ENCODE measurements at places on chromosomes 3 and 15.

- no peak for DNase-seq
These were observed 37.5 kb downstream of the FEM1B start for GRCh38 chr15:68315035-68315434.

DNA sequence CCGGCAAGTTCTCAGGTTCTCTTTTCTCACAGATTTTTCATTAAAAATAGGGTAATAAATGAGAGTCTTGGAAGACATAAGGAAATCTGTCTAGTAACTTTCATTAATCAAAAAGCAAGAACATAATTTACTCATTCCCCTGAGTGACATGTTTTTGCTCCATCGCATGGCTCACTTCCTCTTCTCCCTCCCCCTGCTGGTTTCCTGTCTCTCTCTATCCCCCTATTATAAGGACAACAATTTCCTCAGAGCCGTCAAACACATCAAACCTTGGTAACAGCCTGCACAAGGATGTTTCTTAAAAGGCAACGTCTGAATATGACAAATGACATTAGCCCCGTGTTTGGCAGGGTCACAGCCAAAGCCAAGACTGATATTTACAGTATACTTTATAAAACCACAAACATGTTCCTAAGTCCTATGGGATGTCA lies 1149.6 kb downstream of the IGSF11 start:
- DNase-seq, result no peak

- DNase-seq, result no peak
These were observed 207.2 kb downstream of the ZBTB20 start for GRCh38 chr3:114939920-114940319.

GRCh38 chr3:30622790-30623189 lies 16.4 kb downstream of the TGFBR2 start:
- no peak for DNase-seq

GRCh38 chr3:132625613-132626012 lies 28.5 kb downstream of the ACKR4 start:
- no peak for DNase-seq

DNA sequence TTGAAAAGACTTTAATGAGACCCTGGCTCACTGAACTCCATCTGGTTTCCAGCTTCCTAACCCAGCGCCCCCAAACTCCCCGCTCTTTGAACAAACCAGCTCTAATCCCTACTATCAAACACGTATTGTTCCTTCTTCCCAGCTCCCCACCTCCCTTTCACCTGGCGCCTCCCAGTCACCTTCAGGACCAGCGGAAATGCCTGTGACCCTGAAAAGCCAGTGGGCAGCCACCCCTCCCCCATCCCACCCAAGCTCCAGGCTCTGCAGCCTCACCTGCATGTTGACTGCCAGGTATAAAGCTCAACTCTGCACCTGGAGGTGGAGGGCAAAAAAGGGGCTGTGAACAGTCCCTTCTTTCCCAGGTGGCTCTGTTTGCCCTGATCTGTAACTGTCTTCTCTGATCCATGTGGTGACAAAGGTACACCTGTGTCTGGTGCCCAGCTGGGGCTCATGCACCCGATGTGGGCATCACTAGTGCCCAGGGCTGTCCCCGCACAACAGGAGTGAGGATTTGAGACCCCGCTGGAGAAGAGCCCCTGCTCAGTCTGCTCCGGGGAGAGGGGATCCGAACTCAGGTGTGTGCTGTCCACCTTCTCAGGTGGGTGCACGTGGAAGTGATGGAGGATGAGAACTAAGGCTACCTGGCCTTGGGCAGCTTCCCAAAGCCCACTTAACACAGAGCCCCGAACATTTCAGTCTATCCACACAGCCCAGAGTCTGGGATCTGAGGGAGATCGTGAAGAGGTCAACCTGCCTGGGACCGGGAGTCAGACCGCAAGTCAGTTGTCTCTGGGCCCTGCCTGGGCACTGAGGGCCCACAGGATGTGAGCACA lies 128.9 kb downstream of the NSMCE3 start:
- no peak for DNase-seq

- DNase-seq, result no peak
These were observed 14.1 kb downstream of the APH1B start for GRCh38 chr15:63291507-63291906.

DNA sequence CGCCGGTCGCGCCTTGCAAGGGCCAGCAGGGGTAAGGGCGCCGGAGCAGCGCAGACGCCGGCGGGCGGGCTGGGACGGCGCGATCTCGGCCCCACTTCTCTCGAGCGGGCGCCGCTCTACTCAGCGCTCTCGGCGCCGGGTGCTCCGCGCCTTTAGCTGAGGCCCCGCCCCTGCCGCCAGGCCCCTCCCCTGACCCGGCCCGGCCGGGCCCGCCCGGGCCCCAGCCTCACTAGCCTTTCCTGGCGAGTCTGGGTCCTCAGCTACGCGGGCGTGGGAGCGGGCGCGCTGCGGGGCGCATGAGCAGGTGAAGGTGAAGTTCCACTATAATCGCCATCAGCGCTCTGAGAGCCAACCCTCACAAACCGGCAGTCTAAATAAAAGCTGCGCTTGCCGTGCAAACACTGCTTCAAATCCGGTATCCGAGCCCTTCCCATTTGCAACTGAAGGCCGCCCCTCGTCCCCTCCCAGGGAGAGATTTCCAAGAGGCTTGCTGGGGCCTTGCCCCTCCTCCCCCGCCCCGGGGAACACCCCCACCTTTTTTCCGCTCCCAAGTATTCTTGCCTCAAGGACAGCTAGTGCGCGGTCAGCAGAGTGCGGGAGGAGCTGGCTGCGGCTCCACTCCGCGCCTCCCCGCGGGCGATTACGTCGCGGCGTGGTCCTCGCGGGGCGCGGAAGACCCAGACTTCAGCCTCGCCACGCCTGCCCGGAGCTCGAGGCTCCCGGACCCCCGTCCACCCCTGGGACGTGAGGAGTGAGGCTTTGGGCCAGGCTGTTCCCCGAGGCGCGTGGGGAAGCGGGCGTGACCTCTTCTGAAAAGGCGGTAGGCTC lies at the start of gene RPP25:
RPP25 (minus strand) TSS at position 125 of the 828 bp plus-strand sequence. CDS start 189 bp downstream, outside the sequence.
- DNase-seq, result peak; percentile 72

DNA sequence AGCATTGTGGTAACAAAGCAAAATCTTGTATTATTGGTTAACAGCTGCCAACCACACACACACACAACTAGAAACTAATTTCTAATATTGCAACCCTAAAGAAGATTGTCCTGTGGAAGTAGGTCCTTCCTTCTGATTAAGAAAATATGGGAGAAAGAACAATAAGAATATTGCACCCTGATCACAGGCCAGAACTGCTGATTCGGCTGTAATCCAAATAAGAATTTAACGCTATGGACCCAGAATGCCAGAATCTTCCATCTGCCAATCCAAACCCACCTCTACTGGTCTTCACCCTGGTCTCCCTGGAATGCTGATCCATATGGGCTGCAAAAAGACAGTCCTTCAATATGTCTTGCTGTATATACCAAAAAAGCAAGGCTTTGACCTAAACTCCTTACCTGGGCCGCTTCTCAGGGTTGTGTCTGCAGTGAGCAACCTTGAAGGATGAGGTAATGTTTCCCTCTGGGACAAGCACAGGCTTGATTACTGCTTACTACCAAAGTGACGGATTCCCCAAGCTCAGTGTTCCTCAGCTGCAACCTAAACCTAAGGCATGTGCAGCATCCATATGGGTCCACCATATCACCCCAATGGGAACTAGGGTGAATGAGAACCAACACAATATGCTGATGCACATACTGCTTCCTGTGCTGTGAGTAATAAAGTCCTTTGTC lies 8.0 kb downstream of the CCDC14 start:
- DNase-seq, result no peak

GRCh38 chr3:52193065-52193464 lies 4.9 kb upstream of the ALAS1 start:
- no peak for DNase-seq

- no peak for DNase-seq
These were observed 238.1 kb downstream of the CPNE4 start for GRCh38 chr3:131796558-131797198.

DNA sequence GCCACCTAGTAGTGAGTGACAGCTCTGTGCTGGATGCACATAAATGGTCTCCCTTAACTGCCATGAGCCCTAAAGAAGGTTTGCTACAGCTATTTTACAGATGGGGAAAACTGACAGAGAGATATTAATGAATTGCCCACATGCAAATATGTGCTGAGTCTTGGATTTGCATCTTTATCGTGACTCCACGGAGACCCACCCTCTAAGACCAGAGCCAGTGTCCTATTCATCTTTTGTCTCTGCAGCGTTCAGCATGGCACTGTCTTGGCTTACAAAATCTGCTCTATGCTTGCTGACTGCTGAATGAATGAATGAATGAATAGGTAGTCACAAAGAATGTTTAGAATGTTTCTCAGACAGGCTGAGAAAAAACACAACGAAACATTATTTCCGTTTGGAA lies 48.3 kb downstream of the BTD start:
- no peak for DNase-seq

DNA sequence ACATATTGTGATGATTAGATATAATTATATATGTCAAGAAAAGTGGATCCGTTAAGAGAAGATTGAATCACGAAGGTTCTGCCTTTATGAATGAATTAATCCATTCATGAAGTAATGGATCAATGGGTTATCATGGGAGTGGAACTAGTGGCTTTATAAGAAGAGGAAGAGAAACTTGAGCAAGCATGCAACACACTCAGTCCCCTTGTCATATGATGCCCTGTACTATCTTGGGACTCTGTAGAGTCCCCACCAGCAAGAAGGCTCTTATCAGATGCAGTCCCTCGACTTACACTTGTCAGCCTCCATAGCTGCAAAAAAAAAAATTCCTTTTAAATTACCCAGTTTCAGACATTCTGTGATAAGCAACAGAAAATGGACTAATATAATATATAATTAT lies 301.9 kb downstream of the RAP2B start:
- no peak for DNase-seq

DNA sequence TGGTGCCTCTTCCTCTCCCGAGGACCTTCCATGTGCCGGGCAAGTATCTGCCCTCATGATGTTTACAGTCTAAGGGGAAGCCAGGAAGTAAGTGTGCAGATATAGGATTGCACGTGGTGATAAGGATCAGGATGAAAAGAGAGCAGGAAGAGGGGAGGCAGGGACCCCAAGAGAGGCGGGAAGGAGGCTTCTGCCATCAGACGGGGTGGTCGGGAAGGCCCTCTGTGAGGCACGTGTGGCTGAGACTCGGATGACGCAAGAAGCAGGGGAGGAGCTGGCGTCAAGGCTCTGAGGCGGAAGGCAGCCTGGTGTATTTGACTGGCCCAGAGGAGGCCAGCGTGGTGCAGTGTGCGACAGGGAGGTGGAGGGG lies 762 bp upstream of the IQSEC1 start:
- no peak for DNase-seq

DNA sequence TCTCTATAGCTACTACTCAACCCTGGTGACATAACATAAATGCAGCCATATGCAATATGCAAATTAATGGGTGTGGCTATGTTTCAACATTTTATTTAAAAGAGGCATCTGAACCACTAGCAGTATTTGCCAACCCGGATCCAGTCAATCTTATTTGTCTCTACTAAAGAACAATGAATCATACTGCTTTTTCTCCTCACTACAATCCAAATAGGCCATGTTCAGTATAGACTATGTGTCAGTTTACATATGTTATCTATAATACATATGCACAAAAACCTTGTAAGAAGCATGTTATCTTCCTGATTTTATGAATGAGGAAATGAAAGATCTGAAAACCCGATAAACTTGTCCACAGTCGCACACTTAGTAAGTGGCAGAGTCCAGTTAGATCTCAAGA lies 125.7 kb downstream of the STAG1 start:
- DNase-seq, result no peak
